ENCODE measurements at places on chromosomes 4 and X.

- no peak for DNase-seq
These were observed 1120.2 kb downstream of the ARAP2 start for GRCh38 chr4:35124106-35124505.

DNA sequence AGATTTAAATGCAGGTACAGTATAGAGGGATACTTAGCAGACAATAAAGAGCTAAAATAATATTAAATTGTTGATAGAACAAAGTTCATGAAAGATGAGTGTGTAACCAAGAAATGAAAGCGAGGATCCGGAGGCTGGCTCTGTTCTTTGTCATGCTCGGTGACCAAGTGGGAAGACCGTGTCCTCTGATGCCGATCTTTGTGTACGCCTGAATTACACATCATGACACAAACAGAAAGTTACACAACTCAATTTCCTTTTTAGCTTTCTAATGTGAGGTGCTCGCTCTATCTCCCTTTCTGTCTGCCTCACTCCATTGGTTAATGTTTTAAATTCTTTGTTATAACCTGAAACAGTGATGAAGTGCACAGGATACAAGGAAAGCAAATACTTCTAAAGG, 114.8 kb upstream of the NEIL3 start:
- no peak for DNase-seq

DNA sequence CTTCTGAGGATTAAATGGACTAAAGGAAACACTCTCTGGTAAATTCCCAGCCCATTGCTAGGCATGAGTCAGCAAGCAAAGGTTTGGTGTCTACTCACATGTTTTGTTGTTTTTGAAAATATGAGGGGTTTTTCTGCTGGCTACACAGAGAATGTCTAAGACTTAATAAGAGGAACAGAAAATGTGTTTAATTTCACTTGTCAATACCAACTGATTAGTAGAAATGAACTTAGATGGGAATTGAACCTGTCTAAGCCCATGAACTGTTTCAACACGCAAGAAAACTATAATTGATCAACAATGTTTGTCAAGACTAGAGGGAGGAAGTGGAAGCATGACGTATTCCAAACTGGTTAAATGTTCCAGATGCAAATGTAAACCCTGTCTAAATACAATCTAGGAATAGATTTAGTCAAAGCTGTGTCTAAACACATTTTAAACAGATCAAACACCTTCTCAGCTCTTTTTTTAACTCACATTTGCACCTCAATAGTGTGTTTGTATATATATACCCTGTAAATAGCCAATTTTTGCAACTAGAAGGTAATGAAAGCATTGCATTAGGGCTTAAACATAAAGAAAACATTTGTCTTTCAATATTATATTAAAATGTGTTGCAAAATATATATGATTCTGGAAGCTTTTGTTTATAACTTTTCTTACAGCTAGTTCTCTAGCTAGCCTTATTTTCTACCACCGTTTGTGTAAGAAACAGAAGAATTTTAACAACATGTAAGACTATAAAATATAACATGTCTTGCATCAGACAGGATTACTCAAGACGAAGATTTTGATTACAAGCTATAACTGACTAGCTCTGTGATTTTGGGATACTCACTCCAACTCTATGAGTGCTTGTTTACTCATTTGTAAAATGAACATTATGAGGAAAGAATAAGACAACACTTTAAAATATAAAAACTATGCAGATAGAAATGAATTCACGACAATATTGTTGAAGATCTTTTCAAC, 607.8 kb downstream of the FSTL5 start:
- DNase-seq, result no peak

GRCh38 chrX:9211269-9211668, 177.3 kb upstream of the FAM9B start:
- DNase-seq, result no peak

DNA sequence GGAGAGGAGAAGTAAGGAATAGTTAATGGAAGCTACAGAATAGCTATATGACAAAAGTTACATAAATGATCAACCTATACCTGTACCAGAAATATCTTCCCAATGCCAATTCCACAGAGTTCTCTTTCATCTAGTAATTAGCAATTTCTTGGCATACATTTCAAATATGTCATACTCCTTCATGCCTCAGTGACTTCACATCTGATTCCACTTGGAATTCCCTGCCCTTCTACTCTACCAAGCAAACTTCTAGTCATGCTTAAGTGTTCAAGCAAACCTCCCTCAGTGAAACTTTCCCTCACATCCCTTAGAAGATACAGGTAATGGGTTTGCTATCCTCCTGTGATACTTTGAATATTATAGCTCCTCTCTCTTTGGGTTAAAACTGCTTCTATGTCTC, 127.1 kb downstream of the KLHL13 start:
- no peak for DNase-seq

DNA sequence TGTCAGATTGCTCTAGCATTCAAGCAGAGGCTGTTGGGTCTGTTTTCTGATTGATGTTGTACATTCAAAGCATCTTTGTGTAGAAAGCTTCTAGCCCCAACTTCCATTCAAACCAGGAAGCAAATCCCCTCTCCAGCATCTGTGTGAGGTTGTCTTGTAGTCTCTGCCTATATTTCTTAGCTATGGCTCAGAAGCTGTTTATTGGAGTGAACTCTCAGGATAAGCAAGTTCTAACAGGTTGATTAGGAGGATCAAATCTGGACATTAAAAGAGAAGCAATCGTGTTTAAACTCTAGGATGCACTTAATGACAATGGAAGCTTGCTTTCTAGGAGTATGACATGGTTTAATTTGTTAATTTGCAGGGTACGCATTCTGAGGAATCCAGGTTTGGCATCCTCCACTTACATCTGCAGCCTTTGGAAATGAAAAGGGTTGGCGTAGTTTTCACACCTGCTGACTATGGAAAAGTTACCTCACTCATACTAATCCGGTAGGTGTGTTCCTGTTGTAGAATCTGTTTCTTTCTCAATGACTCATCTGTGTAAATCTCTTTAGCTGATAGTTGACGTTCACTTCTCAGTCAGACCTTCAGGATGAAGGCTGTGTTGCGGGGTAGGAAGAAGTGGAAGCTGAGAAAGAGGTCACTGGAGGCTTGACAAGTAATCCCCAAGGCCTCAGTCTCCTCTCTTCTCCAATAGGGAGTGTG, 88.0 kb upstream of the TLR2 start:
- no peak for DNase-seq

- no peak for DNase-seq
These were observed 54.9 kb downstream of the LINC00632 start for GRCh38 chrX:140764401-140764919.

- no peak for DNase-seq
These were observed 69.4 kb downstream of the NSG1 start for GRCh38 chr4:4456351-4456750.

GRCh38 chrX:2500091-2500802, 529 bp downstream of the DHRSX start:
- no peak for DNase-seq

GRCh38 chr4:21768349-21769310, 179.9 kb downstream of the KCNIP4 start:
- no peak for DNase-seq

GRCh38 chrX:109619771-109620170, 5.2 kb downstream of the KCNE5 start:
- DNase-seq, result no peak

- no peak for DNase-seq
These were observed 89.8 kb downstream of the SMARCA1 start for GRCh38 chrX:129433461-129433860.

DNA sequence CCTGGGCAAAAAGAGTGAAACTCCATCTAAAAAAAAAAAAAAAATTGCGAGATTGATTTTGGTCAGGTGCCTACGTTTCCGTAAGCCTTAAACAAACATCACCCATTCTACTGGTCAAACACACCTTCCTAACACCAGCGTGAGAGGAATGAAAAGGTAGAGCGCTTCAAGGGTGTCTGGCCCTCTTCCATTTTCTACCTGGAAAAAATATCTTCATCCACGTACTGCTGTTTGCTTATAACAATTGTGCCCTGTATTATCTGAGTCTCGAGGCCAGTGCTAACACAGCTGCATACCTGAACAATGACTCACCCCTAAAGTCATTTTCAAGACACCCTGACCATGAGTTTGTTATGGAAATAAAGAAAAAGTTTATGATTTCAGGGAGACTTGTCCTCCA, 13.9 kb downstream of the TMSB4X start:
- no peak for DNase-seq

- no peak for DNase-seq
These were observed 127.3 kb upstream of the SLC34A2 start for GRCh38 chr4:25528391-25528790.

GRCh38 chrX:1308476-1308875, 28.1 kb upstream of the IL3RA start:
- DNase-seq, result no peak
